Esophagus (tissue), 2 donors: ENCODE measurements at places on chromosomes 11 and 22. TPM values are rescaled to one million over a fixed set of nuclear protein-coding genes. Genes with fewer than 3 reads are reported as not detected.

XKR3 gene
- not detected for polyA plus RNA-seq

EXPH5 gene
- polyA plus RNA-seq = 7.4 TPM

B3GAT1 gene
- 0.10 TPM for polyA plus RNA-seq

TMEM132A gene
- polyA plus RNA-seq = 8.1 TPM

INSC gene
- polyA plus RNA-seq = 0.06 TPM

OLFML1 gene
- 0.49 TPM for polyA plus RNA-seq

OR9I1 gene
- polyA plus RNA-seq = not detected

MRGPRX3 gene
- polyA plus RNA-seq = 0.12 TPM
